Thoracic aorta (tissue), 2 donors: ENCODE measurements at places on chromosomes 16 and 17.

DNA sequence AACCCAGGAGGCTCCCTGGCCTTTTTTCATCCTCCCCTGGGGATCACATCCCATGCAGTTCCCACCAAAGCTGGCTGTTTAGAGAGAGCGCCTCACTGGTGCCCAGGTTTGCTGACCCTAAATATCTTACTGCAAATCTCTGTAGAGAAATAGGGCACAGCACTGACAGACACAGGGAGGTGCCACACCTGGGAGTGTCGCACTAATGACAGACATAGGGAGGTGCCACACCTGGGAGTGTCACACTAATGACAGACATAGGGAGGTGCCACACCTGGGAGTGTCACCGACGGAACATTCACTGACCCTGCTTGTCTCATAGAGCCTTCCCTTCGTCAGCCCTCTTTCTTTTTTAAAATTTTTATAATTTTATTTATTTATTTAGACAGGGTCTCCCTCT lies 25.6 kb downstream of the UNK start:
- no peak for DNase-seq

DNA sequence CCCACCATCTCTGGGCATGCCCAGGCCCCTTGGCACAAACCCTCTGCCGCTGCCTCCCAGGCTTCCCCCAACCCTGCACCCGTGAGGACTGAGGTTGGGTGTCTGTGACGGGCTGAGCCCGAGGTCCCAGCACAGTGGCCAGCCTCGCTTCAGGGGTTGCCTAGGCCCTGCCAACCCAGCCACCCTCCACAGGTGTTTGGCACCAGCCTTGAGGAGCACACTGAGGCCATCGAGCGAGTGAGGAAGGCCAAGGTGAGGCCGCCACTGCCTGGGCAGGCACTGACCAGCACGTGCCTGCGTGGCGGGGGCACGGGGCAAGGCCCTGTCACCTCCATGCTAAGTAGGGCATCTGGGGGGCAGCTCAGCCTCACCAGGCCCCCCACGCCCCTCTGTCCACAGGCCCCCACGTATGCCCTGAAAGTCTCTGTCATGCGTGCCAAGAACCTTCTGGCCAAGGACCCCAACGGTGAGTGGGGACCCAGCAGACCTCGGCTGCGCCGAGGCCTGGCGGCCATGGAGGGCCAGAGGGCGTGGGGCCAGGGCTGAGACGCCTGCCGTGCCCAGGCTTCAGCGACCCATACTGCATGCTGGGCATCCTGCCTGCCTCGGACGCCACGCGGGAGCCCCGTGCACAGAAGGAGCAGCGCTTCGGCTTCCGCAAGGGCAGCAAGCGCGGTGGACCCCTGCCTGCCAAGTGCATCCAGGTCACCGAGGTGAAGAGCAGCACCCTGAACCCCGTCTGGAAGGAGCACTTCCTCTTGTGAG lies 7.5 kb downstream of the BAIAP3 start:
- no peak for DNase-seq

DNA sequence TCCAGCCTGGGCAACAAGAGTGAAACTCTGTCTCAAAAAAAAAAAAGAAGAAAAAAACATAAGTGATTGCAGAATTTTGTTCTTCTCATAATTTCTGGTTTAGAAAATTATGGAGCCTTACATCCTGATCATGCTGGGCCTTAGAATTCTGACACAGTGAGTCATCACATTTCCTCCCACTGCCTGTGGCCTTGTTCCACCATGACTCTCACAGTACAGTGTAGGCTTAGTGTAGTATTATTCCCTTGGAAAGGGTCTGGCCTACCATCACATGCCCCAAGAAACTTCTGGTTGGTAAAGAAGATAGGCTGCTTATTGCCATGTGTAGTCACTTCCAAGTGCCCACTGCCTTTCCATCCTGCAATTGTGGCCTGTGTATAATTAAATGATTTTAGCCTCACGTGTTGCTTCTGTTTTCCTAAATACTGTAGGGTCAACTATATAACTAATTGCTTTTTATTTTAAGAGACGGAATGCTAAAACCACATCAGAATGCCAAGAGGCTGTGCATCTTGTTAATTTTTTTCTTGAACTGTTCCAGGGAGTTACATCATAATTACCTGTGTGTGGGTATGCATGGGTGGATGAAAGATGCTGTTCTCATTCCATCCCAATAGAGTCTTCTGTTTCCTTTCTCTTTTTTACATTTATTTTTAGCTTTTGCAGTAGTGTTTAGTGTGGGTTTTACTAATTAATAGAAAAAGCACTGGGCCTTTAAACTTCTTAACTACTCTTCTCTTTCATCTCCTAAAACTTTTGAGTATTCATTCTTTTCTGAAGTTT lies 25.9 kb downstream of the OGFOD1 start:
- peak; percentile 8 for DNase-seq

GRCh38 chr17:9628509-9628908 lies 16.8 kb upstream of the USP43 start:
- no peak for DNase-seq

DNA sequence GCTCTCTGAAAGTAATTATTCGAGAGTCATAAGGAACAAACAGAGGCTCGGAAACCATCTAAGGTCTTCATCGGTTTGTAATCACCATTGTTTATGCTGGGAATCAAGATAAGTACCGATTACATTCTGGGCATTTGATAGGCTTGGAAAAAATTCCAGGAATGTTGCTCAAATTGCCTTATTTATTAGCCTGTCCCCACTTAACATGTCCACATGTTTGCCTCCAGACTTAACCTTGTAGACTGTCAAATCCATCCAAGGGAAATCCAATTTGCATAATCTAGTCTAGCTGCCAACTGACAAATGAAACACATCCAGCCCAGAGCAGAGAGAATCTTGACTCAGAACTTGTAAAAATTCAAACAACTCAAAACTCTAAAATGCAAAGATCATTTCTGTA lies 51.3 kb upstream of the TMC5 start:
- DNase-seq, result no peak
